GM12864 (cell line): ENCODE measurements at places on chromosomes 6 and 20.

DNA sequence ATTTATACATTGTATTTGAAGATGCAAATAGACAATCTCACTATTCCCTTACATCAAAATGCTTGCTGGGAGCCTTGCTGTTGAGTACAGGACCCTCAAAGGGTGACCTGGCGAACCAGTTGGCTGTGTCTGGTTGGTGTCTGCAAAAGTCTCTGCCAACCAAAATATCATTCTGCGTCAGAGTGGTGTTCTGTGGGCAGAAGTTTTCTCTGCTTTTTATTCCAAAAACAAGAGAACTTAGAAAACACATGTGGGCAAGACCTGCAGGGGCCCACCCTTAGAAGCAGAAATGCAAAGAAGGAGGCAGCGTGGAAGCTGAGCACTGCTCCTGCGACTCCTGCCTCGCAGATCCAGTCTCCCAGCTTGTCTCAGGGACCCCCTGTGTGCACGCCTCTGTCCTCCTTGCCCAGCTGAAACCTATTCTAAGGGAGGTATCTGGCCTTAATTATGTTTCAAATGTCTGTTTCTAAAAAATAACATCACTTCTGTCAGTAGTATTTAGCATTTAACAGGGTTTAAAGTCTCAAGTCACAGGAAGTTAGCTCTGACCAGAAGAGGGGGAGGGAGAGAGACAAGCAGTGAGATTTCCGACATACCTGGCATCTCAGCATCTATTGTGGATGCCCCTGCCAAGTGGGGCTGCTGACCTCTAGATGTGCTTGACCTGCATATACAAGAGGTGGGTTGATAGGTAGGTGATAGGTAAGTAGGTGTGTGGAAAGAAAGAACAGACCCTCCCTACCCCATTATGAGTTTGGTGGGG, 101.3 kb downstream of the SASH1 start:
- no peak for DNase-seq

- no peak for DNase-seq
Measured at GRCh38 chr6:252775-253535, 39.3 kb upstream of the DUSP22 start.

DNA sequence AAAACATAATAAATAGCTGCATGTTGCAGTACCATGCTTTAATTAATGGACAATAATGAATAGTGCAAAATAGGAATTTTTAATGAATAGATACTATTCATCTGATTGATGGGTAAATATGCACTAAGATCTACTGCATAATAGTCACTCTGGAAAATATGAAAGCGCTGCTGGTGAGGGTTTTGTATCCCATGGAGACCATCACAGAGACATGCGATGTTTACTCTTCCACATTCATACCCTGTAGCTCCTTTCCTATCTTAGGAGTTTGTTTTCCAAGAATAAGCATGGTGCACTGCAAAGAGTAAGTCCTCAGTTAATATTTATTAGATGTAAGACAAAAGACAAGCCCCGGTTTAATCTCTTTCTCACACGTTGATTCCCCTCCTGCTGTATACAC, 81.4 kb downstream of the NRSN1 start:
- no peak for DNase-seq

DNA sequence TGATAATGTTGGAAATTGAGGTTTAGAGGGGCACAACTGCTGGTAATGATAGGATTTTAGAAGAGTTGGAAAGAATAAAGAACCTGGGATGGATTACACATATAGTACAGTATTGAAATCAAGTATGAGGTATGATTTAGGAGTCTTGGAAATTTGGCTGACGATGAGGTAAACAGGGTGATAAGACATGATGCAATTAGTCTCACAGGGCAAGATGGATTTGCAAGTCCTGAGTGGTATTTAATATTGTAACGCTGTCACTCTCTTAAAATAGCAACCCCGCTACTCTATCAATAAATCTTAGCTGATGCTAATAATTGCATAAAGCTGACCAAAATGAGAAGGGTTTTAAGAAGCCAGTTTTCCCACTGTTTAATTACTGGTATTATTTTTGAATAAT, 70.4 kb downstream of the SYCP2 start:
- no peak for DNase-seq

GRCh38 chr6:9335431-9335830, 900.1 kb upstream of the SLC35B3 start:
- DNase-seq = no peak
